Stimulated activated CD8-positive, alpha-beta memory T cell treated with anti-CD3 and anti-CD28 coated beads, Interleukin-4, amount 100 ng/mL, for 1 hour (primary cell): ENCODE measurements at places on chromosomes 5 and 9.

DNA sequence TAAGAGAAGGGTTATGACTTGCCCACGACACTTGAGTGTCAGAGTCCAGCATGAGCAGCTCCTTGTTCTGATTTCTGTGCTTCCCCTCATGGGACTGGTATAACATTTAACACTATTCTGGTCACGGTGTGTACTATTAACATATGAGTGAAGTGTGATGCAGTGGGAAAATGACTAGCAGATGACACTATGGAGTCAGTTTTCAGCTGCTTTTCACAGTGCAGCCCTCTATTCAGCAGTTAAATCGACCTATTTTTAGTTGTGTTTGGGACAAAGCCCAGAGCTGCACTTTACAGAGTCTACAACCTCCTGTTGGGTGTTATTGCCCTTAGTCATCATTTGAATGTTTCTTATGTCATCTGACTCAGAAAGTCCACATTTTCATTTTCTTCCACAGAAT is 59.1 kb downstream of the CHSY3 start:
- no peak for DNase-seq

GRCh38 chr5:69493396-69494133 is 975 bp downstream of the OCLN start:
- DNase-seq = no peak

DNA sequence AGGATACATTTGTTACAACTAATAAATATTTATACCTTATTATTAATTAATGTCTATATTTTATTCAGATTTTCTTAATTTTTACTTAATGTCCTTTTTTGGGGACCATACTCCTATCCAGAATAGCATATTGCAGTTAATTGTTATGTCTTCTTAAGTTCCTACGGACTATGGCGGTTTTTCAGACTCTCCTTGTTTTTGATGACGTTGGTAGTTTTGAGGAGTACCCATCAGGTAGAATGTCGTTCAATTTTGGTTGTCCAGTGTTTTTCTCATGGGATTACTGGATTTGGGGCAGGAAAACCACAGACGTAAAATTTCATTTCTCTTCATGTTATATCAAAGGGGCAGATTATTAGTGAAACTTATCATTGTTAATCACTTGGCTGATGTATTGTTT is 223.7 kb downstream of the ISL1 start:
- DNase-seq = no peak

DNA sequence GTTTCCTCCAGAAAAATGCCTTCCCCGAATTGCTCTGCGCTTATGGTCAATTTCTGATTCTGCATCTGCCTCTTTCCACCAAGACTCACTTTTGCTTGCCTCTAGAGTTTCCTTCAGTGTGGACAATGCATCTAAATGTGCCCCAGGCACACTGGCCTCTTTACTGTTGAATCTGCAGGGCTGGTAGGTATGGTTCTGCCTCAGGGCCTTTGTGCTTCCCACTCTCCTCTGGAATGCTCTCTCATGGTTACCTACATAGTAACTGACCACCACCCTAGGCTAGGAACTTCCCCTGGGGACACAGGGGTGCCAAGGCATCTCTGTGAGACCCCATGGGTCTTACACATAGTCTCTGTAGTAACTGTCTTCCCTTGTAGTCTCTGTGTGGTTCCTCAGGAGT is 1258.6 kb downstream of the CDH12 start:
- DNase-seq = no peak

- DNase-seq = no peak
Observed at GRCh38 chr5:170275376-170275994, 22.1 kb downstream of the LCP2 start.

GRCh38 chr5:52989025-52989780 is at the start of gene ITGA2:
Gene ITGA2, plus strand, starts transcription at chr5:52989352. Its CDS starts 117 bp downstream, at chr5:52989469.
- no peak for DNase-seq

DNA sequence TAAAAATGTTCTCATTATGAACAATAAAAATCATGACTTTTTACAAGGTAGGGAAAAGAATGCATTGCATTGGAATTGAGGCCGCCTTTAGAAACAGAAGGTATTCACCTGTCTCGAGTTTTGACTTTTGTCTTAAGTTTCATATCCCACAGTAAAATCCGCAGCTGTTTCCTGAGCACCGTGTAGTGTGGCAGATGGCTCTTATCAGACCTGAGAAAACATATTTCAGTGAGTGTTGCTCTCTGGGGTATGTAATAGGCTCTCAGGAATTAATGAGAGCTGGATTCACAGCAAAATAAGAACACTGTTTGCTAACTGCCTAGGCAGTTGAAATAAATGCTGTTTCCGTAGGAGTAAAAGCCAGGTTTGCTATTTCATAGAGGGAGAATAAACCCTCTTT is 221.4 kb downstream of the CFAP90 start:
- DNase-seq = no peak

DNA sequence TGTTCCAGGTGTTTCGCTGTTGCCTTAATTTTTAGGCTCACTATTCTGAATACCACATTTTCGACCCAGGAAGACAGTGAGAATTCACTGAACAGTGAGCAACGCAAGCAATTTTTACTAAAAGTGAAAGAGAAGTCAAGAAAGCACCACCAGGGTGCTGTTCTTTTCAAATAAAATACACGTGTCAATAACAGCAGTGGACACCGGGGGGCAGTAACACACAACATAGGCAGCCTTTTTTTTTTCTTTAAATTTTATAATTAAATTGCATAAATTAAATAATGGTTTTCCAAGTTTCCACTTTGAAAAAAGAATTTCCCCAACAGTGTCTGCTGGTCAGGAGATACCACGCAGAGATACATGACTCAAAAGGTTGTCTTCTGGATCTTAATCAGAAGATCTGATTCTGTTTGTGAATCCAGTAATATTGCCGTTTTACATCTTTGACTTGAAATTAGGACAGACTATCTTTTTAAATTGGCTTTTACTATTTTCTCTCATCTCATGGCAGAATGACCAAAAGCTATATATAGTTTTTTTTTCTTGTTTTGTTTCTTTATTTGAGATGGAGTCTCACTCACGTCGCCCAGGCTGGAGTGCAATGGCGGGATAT is 47.1 kb upstream of the SH3GL2 start:
- DNase-seq = no peak

DNA sequence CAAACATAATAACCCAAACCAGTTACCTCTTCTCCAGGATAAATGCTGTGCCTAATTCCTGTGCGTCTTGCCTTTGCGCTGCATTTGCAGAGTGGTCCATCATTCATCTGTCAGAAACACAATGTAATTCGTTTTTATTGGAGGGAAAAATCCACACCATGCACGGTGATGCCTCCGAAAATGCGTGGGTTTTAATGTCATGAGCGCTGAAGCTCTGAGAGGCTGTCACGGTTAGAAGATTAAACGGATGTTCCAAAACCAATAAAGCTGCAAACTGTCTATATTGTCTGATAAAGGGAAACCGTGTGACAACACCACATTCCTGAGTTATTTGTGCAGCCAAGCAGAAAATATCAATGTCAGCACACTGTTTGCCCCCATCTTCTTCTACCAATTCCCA is 27.4 kb downstream of the DROSHA start:
- DNase-seq = no peak

DNA sequence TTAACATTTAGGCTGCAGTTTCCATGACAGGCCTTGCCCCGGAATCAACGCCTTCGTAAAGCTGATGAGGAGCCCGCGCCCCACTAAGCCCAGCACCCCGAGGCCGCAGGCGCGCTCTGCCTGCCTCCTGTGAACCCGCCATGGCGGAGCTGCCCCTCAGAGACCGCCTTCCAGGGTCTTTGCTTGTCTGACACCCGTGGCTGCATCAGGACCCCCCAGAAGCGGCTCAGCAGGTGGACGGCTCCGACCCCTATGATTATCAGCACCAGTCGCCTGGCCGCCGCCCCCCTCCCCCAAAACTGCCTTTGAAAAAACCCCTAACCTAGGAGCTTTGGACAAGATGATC is 507 bp upstream of the DPH7 start:
- no peak for DNase-seq

- no peak for DNase-seq
Observed at GRCh38 chr9:97412626-97413385, 910 bp downstream of the TDRD7 start.

DNA sequence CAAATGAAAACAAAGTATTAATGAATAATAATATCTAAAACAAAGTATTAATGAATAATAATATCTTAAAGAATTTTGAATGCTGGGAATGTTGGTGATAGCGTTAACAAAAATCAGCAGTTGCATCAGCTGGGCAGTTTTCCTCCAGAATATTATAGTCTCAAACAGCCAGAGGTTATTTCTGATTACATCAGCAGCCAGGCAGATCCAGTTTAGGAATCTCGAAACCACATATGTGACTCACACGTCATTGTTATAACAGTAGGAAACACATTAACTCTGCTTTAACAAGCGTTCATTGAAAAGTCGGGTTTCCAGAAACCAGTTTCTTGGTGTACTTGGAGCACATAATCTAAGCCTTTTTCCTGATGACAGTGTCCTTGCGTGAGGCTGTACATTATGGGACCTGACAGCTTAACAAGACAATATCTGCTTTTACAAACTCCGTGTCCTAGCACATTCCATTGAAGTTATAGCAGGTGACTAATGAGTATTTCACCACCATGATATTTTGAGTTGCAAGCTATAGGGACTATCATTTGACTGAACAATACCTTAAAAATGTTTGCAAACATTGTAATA is 559.5 kb upstream of the KLF4 start:
- DNase-seq = no peak

DNA sequence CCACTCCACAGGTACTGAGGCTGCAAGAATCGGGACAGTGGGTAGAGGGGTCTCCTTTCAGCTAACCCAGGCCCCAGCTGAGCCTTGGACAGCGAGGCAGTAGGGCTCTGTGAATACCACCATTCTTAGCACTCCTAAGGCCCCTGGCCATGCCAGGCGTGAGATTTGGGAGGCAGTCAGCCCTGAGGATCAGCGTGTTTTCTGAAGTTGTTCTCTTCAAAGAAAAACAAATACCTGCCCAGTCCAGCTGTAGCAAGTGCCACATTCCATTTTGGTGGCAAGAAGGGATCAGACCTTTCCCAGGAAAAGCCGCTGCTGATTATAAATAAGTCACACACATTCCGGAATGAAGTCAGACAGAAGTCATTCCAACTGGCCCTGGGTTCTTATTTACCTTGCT is 47.8 kb downstream of the RALGPS1 start:
- DNase-seq = no peak

DNA sequence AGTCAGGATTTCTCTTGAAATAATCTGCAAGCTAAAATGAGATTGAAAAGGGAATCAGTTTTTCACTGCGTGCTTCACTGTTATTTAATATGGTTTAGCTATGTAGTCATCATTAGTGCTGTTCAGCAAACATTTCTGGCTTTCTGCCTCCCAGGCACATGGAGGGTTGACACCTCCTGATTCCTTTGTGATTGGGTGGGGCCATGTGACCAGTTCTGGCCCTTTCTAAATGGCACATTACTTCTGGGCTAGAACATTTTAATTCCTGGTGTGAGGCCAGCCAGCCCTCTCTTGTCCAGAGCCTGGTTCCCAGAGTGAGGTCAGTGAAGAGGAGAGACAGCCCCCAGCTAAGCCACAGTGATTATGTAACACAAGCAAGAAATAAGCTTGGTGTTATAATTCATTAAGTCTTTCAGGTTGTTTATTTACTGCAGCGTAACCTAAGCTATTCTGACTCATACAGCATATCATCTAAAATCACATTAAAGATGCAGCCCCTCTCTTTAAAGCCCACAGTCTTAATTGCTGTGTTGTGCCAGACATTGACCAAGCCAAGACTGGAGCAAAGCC is 17.4 kb upstream of the ARSI start:
- no peak for DNase-seq

DNA sequence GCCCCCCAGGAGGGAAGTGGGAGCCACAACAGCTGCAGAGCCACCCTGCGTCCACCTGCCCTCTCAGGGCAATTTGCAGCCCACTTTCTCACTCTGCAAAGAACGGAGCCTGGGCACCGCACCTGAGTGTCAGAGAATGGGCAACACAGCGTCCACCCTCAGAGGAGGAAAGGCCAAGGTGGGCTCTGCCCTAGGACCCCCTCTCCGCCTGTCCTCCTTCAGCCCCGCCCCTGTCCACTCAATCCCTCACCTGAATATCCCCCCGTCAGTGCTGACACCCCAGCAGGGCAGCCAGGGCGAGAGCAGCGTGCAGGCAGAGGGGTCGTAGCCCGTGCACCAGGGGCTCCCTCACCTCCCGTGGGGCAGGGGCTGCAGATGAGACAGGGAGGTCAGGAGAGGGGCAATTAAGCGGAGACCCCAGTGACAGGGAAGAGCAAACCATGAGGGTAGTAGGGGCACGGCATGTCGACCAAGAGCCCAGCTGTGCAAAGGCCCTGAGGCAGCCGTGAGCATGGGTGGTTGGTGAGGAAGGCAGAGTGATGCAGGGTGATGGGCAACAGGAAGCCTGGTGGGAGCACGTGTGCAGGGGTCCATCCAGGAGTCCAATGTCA is 140.3 kb downstream of the OLFM1 start:
- DNase-seq = no peak

- DNase-seq = no peak
Observed at GRCh38 chr9:108967916-108968315, 33.7 kb downstream of the ABITRAM start.

DNA sequence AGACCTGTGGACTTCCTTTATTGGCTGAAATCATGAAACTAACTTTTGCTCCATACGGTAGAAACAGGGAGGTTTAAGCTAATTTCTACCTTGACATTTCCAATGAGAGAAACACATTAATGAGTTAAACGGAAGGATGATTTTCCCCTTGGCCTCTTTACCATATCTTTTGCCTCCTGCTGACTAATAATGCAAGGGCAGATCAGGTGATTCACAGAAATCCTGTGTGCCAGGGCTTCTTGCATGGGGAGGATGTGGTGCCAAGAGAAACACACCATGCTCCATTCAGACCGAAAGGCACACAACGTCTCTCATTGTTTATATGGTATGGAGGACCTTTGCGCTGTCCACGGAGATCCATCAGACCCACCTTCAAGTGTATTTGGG is 17.4 kb upstream of the PRLR start:
- DNase-seq = no peak

DNA sequence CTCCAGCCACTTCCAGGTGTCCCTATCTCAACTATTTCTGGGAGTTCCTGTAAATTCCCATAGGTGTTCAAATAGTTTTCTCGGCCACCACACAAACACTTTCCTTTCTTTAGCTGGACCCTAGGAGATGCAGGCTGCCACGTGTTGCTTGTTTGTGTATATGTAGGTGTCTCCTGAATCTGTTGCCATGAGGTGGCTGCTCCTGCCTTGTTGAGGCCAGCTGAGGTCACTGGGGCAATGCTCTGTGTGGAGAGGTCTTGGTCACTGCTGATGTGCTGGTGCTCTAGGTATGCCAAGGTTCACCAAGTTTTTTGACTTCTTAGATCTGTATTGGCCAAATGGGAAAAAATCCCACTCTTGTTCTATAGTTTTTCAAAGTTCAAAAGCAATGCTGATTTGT is 132.5 kb upstream of the CHD1 start:
- DNase-seq = no peak

GRCh38 chr5:44365345-44365744 is 23.9 kb downstream of the FGF10 start:
- no peak for DNase-seq

DNA sequence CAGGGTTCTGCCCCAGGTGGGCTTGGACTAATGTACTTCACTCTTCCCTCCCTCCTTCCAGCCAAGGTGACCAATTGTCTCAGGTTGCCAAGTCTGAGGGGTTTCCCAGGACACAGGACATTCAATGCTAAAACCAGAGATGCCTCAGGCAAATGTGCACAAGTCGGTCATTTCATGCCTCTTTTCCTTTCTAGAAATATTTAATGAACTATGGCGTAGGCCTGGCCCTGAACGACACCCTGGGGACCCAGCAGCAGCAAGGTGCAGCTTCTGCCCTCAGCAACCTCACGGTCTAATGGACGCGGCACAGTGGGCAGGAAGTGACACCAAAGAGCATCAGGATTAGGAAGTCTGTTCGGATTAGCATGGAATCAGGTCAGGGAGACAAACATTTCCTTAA is 148.1 kb downstream of the MTX3 start:
- no peak for DNase-seq
